Stimulated activated CD8-positive, alpha-beta memory T cell treated with anti-CD3 and anti-CD28 coated beads, Interleukin-4, amount 100 ng/mL, for 48 hours (primary cell): ENCODE measurements at places on chromosomes 7 and 10.
A peak's percentile ranks its signal among the peaks of the same experiment; 100 is the strongest.

GRCh38 chr7:151632750-151633515 lies 113.2 kb upstream of the RHEB start:
- DNase-seq = peak; percentile 63

DNA sequence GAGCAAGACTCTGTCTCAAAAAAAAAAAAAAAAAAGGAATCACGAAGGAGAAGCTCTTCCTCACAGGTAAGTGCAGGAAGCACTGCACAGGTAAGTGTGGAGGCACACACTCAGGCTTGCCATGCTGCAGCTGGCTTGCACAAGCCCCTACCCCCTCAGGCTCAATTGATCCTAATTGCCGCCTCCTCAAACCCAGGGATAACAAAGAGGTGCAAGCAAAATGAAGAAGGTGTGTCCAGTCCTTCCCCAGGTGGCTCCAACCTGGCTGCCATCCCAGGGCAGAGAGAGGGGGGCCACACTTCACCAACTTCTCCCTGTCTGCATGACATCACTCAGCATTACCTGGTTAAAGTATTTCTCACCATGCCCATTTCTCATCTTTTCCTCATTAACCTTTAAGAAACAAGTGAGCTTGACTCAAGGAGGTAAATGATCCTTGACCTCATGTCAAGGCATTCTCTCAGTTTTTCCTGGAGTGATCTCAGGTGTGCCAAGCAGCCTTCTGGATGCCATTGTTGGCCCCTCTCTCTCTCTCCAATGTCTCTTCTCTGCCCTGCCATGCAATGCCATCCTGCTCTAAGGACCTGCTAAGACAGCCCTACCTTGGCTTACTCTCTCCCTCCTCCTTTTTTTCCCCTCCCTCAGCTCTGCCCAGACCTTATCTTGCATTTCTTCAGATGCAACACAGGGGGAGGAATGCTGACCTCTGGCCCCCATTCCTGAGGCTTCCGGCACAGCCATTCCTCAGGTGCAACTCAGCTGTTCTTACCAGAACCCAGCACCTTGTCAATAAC lies 13.0 kb upstream of the TRPV6 start:
- DNase-seq = no peak

GRCh38 chr10:97825020-97825760 lies 24.5 kb upstream of the GOLGA7B start:
- no peak for DNase-seq

DNA sequence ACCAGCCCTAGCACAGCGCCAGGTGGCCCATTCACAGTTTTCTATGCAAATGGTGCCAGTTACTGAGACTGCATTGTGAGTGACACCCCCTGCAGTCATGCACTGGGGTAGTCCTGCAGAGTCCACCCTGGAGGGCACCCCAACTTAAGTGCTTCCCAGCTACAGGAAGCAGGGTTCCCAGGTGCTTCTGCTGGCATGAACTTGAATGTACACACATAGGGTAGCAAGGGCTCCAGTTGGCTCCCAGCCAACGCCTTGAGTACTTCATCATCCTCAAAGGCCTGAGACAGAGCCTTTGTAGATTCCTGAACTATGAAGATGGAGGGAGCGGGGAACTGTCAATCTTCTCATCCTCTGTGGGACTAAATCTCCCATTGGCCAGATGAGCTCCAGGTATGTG lies 11.5 kb upstream of the NPFFR1 start:
- no peak for DNase-seq

DNA sequence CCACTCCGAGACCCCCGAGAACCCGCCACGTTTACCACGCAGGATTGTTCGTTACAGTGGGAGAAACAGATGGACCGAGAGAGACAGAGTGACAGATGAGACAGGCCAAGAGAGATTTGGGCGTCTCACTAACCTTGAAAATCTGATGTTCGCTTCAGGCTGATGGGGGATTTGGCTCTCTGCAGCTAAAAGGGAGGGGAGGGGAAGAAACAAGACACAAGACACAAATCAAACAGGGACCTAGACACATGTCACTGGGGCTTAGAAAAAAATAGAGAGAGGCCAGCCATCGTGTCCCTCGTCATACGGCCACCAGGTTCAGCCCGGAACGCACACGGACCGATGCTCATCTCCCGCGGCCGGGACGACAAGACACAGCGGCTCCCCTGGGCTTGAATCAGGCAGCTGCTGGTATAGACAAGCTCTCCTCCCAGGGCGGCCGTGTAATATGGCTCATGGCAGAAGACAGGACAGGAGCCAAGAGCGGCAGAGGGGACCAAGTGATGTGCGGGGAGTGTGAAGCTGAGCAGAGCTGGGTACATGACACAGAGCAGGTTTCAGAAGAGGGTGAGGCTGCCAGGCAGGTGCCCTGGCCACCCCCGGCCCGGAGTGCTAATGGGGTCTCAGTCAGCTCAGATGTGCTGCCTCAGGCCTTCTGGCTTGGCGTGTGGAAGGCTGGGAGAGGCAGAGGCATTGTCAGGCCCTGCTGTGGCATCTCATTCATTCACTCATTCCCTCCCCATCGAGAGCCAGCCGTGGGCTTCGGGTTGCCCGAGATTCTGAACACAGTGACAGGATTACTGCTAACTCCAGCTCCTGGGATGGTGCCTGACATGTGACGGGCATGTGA lies 88.5 kb upstream of the GNA12 start:
- DNase-seq = no peak

DNA sequence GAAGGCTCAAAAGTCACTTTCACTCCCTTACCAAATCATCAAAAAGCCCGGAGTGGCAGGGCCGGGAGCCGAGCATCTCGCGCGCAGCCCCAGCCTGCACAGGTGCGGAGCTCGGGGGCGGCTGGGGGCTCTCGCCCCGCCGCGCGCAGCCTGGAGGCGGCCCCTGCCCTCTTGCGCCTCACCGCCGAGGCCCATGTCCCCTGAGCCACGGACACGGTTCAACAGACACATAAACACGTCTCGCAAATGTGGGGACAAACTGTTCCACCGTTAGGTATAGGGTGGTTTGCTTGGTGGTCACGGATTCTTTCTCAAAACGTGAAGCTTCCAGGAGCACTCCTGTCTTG lies 700 bp downstream of the GSAP start:
- no peak for DNase-seq

DNA sequence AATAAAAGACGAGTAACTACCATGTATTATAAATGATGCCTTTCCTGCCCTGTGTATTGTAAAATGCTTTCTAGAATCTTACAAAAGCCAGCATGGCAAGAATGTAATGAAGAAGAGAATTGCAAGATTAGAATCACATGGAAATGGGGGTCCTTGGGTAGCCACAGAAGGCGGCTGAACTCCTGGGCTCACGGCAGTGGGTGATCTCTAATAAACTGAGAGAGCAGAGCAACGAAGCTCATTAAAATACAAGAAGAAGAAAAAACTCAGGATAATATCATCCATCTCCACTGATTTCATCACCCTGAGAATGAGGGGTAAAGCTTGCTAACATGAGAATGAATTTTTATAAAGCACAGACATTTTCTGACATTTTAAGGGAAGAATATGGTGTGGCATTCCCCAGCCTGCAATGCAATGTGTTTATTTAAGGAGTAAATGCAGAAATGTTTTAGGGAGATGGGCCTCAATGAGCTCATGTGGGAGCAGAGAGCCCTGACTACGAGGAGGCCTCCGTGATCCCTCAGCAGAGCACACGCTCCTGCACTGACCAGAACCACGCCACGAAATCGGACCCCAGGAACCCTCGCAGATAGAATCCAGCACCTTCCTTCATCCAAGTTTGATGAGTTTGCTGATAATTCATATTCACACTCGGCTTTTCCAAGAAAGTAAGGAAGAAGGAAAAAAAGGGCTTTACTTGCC lies 92.7 kb upstream of the PFKP start:
- DNase-seq = no peak

- DNase-seq = peak; percentile 56
These were observed 4.7 kb downstream of the NFE2L3 start for GRCh38 chr7:26156451-26157420.

DNA sequence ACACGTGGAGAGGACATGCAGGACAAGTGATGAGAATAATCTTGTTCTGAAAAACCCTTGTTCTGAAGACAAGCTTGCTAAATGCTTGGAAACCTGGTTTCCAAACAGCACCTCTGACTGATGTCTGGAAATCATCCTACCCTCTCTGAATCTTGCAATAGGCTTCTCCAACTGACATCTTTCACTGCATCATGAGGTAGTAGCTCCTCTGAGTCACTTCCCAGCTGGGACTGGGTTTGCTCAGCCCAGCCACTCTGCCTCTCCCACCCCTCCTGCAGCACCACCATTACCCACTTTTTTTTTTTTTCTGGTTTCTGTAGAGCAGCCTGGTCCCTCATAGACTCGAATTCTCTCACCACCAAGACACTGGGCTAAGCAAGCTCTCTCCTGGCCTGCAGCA lies 919.8 kb downstream of the GRID1 start:
- DNase-seq = no peak

- no peak for DNase-seq
These were observed 304.4 kb downstream of the HDAC9 start for GRCh38 chr7:18799899-18800298.
